ENCODE measurements at places on chromosomes 7 and 10.

- no peak for DNase-seq
Measured at GRCh38 chr10:105700218-105700617, 1059.1 kb downstream of the SORCS3 start.

DNA sequence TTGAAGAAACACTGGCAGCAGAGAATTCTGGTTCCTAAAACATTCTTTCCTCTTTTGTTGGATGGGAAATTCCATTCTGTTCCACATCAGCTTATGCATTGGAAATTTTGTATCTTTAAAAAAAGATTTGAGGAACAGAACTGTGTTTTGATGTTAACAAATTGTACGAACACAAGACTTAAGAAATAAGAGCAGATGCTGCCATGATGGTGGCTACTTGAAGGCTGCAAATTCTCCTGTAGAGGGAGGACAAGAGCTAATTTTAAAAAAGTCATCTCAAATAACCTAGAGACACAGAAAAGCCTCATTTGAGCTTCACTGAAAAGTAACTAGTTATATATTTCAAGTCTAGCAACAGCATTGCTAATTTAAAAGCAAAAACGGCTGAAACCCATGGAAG lies 29.8 kb downstream of the NDUFB2 start:
- DNase-seq, result no peak

DNA sequence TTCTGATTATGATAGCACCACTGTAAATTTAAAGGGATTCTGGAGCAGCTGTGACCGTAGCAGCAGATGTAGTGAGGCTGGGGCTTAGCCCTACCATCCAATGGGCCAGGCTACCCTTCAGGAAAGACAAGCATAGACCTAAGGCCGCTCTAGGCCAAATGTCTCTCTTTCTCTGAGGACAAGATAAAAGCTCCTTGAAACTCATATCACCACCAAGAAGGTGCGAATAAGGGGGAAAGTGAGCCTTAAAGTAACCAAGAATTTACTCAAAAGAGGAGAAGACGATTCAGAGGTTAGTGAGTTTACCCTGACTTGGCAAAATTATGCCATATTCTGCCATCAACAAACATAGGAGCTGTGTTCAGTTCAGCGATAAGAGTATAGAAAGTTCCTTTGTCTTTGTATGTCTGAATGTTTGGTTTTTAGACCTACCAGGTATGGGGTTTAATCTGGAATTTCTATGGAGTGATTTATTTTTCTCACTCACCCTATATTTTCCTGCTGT lies 79.8 kb downstream of the PFKFB3 start:
- DNase-seq, result no peak

DNA sequence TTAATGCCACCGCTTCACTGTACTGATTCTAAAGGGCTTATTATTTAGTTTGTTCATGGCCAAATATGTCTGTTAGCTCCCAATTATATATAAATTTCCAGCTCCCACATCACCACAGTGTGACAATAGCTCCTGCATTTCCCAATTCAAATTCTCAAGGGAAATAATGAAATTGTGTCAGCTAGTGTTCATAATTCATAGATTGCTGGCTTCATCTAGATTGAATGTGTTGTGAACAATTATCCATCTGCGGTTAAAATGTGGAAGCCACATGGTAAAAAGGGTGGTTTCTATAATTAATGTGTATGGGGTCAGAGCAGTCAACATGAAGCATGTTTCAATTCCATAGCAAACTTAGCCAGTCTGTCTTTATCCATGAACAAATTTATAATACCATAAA lies 154.3 kb downstream of the SEMA3E start:
- DNase-seq, result no peak

GRCh38 chr7:2038931-2039728 lies 193.6 kb downstream of the MAD1L1 start:
- no peak for DNase-seq

DNA sequence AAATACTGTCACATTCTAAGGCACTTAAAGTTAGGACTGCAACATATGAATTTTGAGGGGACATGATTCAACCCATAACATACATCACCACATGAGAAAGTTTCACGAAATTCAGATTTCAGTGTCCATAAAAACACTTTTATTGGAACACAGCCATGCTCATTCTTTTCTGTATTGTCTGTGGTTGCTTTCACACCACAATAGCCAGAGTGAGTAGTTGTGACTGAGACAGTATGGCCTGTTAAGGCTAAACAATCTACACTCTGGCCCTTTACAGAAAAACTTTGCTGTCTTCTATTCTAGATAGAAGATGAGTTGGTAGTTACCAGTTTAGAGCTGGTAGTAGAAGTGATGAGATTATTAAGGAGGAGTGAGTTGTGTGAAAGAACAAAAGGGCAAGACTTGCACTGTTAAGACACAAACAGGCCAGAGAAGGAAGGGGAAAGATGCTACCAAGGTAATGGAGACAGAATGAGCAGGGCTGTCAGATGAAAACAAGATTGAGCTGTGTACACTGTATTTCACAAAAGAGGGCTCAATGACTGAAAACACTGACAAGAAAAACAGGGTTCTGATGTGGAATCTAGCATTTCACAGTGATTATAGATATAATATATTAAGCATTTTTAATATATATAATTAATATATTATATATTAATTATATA lies 108.6 kb downstream of the PPP1R3A start:
- DNase-seq, result no peak

DNA sequence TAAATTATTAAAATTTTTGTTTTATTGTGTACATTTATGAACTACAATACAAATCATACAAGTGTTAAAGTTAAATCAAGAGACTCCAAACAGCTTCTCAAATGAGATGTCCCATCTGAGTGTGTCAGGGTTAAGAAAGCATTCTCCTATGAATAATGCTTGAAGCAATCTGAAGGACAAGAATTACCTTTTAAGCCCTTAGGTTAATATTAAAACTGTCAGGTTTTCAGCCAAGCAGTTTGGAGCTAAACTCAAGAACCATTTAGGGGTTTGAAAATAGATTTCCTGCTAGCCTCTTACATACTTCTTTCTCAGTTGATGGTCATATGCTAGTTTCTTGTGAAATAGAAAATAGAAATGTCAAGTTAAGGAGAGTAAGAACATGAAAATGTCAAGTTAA lies 38.3 kb downstream of the LIPJ start:
- DNase-seq, result no peak

GRCh38 chr7:22358820-22359697 lies 2.1 kb upstream of the RAPGEF5 start:
- DNase-seq, result no peak

GRCh38 chr7:69814421-69814962 lies 216.2 kb downstream of the AUTS2 start:
- DNase-seq, result no peak

DNA sequence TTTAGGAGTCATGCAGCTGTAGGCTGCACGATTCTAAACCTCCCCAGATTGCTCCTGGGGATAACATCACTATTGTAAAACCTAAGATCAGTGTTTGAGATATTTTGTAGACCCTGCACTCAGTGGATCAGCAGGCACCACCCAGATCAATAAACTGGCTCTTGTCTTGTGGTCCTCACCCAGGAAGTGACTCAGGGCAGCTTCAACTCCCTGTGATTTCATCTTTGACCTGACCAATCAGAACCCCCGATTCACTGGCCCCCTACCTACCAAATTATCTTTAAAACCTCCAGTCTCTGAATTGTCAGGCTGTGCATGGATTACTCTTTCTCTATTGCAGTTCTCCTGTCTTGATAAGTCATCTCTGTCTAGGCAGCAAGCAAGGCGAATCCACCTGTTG lies 25.7 kb downstream of the ARL5B start:
- DNase-seq, result no peak

GRCh38 chr10:88322324-88323063 lies 260.6 kb downstream of the RNLS start:
- DNase-seq, result no peak

GRCh38 chr10:108095932-108096925 lies 931.7 kb upstream of the SORCS1 start:
- DNase-seq, result no peak

GRCh38 chr7:132881317-132881716 lies 200.6 kb downstream of the CHCHD3 start:
- DNase-seq, result no peak

DNA sequence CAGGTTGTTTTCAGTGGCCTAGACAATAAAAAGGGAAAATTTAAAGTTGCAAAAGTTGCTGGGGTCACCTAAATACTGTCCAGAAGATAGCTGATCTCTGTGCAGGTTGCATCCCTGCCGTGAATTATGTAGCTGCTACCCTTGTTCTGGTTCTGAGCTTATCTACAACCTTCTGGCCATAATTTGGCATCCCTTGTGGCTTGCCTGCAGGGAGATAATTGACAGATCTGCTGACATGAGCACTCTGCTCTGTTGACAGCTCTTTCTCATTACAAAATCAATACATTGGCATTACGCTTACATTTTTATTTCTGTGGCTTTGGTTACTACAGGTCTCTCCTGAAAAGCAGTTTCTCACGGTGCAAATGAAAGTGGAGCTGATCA lies 29.3 kb upstream of the HECTD2 start:
- DNase-seq, result no peak

- DNase-seq, result peak; percentile 74
Measured at GRCh38 chr10:110500515-110500905, 2.8 kb downstream of the DUSP5 start.

GRCh38 chr10:48802611-48803071 lies 118.0 kb downstream of the WDFY4 start:
- DNase-seq, result no peak

- DNase-seq, result no peak
Measured at GRCh38 chr10:5999440-6000165, 22.3 kb upstream of the IL15RA start.

DNA sequence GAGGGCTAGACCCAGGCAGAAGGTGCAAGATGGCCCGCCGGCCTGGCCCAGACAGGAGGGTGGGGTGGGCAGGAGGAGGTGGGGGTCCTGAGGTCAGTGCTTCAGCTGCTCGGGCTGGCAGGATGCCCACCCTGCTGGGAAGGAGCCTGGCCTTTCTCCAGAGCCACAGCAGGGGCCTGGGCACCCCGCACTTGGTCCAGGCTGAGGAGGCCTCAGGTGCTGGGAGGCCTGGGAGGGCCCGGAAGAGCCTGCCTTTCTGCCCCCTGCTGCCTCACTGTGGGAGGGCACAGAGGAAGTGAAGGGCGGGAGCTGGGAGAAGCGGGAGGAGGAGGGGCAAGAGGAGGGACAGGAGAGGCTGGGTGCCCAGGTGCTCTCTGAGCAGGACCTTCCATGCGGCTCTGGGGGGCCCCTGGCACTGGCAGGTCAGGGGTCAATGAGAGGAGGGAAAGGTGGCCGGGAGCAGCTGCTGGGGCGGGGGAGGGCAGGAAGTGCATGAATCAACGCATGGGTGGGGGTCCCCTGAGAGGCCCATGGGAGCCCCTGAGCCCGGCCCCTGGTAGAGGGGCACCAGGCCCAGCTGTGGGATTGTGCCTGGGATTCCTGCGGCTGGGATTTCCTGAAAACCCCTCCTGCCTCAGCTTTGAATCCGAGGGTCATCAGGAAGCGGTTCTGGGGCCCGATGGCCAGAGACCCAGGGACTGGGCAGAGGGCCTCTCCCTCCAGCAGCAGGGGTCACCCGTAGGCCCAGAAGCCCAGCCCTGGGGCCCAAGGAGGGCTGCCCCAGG lies 49.9 kb downstream of the PWWP2B start:
- no peak for DNase-seq

GRCh38 chr7:82633592-82633991 lies 190.0 kb upstream of the CACNA2D1 start:
- no peak for DNase-seq

DNA sequence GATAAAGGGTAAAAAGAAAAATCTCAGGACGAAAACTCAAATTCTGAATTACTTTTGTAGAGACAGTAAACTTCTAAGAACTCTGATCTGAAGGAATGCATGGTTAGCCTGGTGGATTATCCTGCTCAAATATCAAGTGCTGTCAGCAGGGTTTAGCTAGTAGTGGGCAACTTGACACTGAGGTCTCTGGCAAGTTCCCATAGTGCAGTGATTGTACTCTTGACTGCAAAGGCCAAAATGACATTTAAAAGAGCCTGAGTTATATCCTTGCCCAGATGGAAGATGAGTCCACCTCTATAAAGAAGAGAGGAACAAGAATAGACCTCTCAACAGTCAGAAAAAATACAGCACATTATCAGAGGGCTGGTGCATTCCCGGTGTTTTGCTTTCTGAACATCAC lies 304.5 kb upstream of the IMMP2L start:
- DNase-seq, result no peak

DNA sequence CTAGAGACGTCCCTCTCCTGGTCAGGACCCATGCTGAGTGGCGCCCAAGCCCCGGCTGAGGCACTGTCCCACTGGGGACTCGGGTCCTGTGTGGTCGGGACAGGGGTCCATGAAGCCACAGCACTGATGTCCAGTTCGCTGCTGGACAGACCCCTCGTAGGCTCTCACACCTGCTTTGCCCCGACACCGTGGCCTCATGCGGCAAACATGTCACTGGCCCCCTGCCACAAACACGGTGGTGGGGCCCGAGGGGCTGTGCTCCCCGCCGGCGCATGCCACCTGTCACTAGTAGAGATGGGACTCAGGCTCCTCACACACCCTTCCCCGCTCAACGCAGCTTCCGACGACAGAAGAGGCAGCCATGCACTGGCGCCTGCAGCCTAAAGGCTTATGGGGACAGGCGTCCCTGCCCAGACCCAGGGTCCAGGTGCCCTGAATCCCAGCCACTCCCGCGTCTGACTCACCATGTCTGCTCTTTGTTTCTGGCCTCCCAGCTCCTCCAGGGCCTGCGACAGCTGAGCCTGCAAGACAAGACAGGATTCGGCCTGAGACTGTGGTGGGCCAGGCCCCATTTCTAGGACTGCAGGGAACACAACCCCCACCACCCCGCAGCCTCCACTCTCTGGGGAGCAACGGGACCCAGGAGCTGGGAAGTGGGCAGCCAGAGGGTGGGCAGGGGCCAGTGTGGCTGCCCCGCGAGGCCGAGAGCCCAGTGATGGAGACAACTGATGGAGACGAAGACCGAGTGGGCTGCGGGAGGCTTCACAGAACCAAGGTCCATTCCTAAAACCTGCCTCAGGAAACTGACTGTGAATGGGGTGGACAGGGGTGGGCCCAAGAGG lies 230.9 kb downstream of the MAD1L1 start:
- DNase-seq, result no peak

Measured in amniotic stem cell (primary cell).